Brain pericyte (primary cell): ENCODE measurements at places on chromosomes 2 and 18.
A peak's percentile ranks its signal among the peaks of the same experiment; 100 is the strongest.

GRCh38 chr2:110994250-110994961 lies 126.3 kb upstream of the BCL2L11 start:
- no peak for DNase-seq

- no peak for DNase-seq
Measured at GRCh38 chr2:188039307-188039706, 252.4 kb upstream of the GULP1 start.

DNA sequence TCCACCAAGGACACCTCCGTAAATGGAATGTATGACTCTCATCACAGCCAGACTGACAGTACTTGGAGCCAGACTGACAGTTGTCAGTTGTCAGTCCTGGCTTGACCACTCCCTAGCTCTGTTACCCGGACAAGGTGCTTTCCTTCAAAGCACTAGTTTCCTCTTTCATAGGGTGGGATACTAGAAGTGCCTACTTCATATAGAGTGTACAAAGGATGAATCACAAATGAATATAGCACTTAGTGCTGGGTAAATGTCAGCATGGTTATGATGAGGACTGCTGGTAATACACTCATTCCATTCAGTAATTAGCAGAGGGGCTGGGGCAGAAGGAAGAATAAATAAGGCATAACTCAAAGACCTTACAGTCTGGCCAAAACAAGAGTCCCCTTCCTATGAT lies 91.4 kb downstream of the ARL4C start:
- DNase-seq: no peak

DNA sequence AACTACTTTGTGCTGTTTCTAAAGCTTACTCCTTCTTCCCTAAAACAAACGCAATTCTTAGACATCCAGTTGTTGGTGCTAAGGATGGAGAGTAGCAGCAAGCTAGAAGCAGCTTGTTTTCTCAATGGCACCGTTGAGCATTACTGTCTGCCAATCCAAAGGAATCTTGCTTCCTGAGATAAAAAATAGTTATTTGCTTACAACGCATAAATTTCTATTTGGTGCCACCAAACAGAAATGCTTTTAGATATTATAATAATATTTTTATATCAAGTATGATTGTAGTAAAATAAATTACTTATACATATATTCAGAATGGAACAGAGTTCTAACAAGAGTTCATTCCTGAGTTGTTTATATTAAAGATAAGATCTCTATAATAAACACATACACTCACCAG lies 434.7 kb downstream of the CPS1 start:
- no peak for DNase-seq

DNA sequence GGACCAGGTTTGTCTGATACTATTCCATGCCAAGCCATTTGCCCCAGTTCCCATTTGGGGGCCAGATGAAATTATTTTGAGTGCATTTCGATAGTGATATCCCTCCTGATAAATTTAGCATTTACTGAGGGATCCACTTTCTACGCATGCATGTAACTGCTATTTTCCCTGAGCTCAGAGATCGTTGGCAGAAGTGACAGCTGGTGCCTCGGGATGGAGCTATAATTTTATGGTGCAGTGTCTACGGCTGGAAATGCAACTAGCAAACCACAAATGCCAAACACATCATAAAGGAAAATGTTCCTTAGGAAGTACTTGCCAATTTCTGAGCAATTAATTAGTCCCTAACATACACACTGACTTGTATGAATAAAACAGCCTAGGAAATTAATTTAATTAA lies 254.8 kb downstream of the SLC8A1 start:
- DNase-seq: no peak

DNA sequence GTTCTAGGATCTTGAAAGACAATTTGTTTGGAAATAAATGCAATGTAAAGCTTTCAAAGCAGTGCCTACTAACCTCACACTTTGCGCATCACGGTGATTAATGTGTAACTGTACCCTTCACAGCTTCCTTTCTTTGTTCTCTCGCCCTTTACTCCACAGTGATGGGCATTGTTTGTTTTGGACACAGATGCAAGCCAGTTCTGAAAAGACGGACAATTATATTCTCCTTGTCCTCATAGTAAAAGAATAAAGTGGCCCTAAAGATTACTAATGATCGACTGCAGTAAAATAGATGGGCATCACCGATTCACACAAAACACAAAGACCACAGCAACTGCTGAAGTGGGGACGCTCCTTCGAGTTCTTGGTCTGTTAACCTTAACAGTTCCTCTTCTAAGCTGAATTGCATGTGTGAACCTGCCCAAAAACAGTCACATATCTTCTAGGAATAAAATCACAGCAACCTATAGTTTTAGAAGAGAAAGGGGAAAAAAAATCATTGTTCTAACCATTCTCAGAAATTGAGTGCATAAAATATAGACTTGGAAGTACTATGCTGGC lies 7.7 kb downstream of the L3MBTL4 start:
- DNase-seq: no peak

DNA sequence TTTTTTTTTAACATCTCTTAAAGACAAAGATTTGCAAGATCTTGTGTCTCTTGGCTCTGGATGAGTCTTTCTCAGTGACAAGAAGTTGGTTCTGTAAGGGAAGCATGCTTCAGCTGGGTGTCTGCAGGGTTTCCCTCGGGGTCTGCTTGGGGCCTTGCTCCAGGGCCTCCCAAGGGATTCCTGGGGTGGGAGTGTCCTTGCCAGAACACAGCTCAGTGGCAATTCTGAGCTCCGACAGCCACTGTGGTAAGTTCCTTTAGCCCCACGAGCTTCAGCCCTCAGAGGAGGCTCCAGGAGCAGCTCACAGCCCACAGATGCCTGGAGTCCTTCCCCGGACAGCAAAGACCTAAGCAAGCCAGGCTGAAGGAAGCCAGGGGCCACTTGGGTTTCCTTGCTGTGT lies 52.4 kb downstream of the EMX1 start:
- no peak for DNase-seq

GRCh38 chr2:5464657-5465056 lies 227.5 kb upstream of the SOX11 start:
- DNase-seq: no peak

GRCh38 chr18:7254163-7254562 lies 23.3 kb downstream of the LRRC30 start:
- no peak for DNase-seq

- no peak for DNase-seq
Measured at GRCh38 chr2:239824046-239824694, 201.0 kb downstream of the NDUFA10 start.

DNA sequence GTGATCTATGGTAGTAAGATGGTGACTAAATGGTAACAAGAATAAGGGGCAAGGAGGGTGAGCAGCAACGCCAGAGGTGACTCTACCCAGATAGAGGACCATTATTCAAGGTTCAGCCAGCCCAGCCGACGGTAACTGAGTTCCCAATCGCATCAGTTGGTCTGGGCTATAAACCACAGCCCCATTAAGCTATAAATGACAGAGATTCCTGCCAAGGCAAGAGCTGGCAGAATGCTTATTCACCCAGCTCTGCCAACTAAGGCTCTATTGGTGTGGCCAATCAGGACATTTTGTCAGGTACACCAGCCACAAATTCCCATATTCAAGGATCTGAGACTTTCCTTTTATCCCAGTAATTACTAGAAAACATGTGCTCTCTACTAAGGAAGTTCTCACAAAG lies 3.6 kb downstream of the CHN1 start:
- DNase-seq: no peak

DNA sequence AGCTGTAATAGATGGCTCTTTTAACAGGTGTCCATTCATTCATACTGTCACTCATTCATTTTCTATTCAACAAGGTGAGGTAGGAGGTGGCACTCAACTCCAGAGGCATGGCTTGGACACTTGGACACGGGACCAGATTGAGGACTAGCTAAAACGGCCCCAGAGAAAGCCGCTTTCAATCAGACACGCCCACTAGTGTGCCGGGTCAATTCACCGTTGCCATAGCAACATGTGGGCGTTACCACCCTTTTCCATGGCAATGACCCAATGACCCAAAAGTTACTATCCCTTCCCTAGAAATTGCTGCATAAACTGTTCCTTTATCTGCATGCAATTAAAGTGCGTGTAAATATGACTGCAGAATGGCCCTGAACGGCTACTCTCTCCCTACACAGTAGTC lies 49.2 kb upstream of the LGALSL start:
- DNase-seq: no peak

GRCh38 chr2:54666634-54667265 lies 56.7 kb upstream of the EML6 start:
- no peak for DNase-seq

DNA sequence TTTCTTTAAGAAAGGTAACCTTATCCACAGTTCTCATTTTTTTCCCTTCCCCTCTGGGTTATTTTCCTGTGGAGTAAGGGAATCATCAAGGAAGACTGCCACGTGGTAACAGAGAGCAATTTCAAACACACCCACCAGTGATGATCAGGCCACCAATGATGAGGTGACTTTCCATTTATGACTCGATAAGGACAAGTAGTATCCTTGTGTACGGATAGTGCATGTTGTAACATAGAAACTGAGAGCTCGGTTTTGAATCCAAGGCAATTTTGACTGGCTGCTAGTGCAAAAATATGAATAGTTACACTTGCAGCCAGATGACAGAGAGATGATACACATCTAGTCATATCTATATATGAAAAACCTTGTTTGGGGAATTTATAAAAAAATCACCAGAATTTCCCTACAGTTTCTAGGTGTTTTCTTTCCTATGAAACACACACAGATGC lies 143.6 kb upstream of the TCF4 start:
- DNase-seq: no peak

- DNase-seq: no peak
Measured at GRCh38 chr2:69776886-69777785, 35.2 kb downstream of the ANXA4 start.

GRCh38 chr2:69801745-69802290 lies 27.6 kb upstream of the GMCL1 start:
- no peak for DNase-seq

- DNase-seq: no peak
Measured at GRCh38 chr2:60961457-60961856, 56.1 kb upstream of the PEX13 start.

GRCh38 chr2:173448938-173449471 lies 94.3 kb downstream of the CDCA7 start:
- DNase-seq: peak; percentile 33

DNA sequence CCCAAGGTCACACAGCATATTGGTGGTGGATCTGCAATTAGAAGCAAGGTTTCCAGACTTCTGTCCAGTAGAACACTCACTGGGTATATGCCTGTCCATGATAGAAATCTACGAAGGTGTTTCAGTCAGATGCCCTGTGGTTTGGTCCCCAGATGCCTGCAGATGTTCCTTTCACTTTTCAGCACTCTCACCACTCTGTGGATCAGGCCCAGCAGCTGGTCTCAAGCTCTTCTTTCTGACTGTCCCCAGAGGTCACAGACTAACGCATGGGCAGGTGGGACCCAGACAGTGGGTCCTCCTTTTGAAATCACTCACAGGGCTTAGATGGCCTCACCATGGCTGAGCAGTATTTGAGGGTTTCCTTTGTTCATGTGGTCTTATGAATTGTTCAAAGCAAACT lies 376.5 kb downstream of the ALK start:
- no peak for DNase-seq

DNA sequence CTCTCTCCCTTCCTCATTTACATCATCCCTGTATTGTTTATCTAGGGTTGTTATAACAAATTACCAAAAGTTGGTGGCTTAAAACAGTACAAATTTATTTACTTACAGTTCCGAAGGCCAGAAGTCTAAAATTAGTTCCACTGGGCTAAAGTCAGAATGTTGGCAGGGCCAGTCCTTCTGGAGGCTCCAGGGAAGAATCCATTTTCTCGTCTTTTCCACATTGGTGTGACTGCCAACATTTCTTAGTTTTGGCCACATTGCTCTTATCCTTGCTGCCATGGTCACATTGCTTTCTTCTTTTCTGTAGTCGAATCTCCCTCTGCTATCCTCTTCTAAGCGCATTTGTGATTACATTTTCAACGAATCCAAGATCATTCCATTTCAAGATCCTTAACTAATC lies 34.7 kb downstream of the ICOS start:
- DNase-seq: no peak

GRCh38 chr2:120225549-120226065 lies 2.4 kb upstream of the TMEM185B start:
- no peak for DNase-seq

DNA sequence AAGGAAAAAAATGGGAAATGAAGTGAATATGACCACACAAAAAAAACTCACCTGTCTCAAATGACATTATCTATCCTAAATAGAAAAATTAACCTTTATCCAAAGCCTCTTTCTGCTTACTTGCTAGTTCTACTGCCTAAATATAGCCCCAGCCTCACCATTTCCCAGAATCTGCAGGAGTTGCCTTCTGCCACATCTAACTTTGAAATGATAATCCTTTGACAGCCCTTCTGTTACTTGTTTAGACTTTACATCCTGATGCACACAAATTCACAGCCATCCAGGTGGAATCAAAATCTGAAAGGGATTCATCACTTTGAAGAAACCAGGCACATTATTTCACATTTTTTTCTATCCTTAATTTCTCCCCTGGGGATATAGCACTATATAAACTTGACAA lies 1356.2 kb upstream of the NXPH2 start:
- DNase-seq: no peak

DNA sequence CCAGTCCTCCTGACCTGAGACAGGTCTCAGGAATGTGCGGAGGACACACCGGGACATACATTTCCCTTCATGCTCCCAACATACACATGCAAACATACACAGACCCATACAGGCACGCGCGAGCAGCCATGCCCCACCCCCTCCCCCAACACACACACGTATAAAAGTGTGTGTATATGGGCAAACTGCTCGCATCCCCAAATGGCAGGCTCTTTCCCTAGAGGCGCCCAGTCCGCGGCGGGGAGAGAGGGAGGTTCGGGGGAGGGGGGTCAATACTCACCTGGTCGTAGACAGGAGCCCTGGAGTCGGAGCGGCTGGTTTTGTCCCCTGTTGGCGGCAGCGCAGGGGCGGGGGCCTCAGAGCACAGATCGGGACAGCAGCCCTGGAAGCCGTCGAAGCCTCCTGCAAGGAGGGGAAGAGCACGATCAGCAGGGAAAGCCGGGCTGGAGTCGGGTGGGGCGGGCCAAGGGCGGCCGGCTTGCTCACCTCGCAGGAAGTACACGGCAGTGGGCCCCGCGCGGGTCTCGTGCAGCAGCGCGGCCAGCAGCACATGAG lies 682 bp downstream of the DUSP2 start:
- DNase-seq: no peak

GRCh38 chr2:138237667-138238384 lies 263.7 kb upstream of the SPOPL start:
- no peak for DNase-seq

DNA sequence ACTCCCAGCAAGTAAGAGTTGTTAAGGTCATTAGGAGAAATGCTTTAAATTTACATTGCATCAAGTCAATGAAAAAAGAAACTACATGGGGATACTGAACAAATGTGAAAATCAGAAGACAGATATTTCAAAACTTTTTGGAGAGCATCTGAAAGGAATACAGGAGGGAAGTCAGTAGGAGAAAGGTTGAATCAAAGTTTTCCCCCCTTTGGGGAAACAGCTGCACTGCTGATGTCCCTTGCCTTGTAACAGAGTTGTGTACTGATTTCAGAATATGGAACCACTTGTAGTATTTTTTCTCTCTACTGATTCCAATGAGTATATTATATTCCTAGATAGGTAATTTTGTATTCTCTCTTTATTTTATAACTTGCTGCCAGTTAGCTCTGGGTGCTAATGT lies 592.5 kb upstream of the ZEB2 start:
- no peak for DNase-seq

- no peak for DNase-seq
Measured at GRCh38 chr18:47251289-47252120, at the start of gene SKOR2. Gene SKOR2 (minus strand): TSS chr18:47251660. CDS start chr18:47249183, 2,477 bp downstream.
